ENCODE measurements at places on chromosomes 3 and 15.

DNA sequence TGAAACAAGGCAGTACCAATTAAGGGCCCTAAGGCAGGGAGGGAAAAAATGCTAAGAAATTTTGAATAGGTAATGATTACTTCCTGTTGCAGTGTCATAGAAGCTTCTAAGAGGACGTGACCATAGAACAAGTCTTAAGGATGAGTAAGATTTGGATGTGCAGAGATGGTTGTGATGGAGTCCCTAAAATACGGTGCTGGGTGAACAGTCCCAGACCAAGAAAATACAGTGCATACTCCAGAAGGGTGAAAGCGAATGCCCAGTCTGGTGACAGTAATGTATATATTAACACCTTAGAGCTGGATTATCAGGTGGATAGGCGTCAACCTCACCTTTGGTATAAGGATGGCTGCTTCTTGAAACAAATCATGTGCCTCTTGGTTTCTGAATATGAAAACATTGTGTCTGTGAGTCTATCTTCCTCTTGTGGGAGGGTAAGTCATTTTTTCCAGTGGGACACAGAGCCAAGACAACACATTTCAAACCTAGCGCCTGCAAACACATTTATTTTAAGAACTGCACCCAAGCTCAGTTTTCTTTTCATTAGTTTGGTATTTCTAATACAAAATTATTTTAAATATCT, 101.2 kb upstream of the TP63 start:
- DNase-seq: no peak

DNA sequence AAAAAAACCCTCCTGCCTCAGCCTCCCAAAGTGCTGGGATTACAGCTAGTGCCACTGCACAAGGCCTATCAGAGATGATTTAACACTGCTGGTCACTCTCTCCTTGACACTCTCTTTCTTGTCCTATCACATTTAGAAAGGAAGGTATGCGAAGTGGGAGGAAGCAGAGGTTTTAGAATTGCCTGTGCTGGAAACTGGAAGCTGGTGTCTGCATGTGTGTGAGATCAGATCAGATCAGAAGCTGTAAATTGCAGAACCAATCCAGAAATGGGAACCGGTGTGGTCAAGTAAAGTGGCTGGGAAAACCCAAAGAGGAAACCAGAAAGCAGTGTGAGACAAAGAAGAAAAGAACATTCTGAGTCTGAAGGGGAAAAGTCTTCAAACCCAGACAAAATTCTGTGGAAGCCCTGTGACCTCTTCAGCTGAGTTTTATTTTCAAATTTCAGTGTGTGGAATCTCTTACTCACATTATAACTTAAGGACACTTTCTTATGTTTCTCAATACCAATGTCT, 2.8 kb downstream of the EFHB start:
- peak; percentile 14 for DNase-seq

- no peak for DNase-seq
Observed at GRCh38 chr3:181948286-181948685, 236.6 kb downstream of the SOX2 start.

- no peak for DNase-seq
Observed at GRCh38 chr3:3783696-3784095, 15.5 kb upstream of the LRRN1 start.

DNA sequence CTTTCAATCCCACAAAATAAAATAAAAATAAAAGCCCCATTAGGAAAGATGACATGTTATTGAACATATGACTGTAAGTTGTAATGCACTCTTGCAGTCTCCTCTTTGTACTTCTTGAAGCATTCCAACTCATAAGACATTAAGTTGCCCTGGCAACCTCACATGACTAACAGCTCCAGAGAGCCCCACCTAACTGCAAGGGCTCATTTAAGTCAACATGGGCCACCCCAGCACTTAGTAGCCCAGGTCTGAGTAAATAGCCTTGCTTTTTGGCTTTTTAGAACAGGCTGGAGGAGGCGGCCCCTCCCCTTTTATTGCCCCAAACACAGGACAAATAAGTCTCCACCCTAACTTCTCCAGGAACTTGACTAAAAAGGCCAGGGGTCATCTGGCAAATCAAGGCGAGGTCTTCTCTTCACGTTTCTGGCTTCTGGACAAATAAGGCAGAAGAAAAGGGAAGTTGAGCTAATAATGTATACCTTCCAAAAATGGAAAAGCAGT, 135.1 kb downstream of the TMCO5A start:
- no peak for DNase-seq

DNA sequence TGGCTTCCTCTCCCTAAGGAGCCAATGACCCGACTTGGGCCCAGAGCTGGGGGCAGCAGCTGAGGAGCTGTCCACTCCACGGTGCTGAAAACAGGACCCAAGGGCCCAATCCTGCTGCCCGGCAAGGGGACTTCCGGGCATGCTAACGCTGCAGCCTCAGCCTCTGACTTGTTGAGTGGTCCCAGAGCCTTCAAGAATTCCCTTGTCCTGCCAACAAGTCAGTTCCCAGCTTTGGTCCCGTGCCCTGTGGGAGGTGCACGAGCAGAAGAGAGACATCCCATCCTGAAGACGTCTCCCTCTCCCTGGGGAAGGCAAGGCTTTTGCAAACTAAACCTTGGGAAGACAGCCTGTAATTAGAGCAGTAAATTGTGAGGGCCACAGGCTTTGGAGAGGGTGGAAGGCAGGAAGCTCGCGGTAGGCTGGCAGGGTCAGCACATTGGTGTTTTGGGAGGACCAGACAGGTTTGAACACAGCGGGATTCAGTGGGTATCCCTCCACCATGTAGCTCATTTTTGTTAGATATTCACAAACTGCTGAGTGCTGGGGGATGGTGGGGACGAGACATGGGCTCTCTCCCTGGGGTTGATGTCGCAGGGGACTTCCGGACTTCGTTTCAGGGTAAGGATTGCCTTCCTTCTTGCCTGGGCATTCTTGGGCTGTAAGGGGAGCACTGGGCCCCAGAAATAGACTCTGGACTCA, 29.8 kb upstream of the PRR23E start:
- no peak for DNase-seq

DNA sequence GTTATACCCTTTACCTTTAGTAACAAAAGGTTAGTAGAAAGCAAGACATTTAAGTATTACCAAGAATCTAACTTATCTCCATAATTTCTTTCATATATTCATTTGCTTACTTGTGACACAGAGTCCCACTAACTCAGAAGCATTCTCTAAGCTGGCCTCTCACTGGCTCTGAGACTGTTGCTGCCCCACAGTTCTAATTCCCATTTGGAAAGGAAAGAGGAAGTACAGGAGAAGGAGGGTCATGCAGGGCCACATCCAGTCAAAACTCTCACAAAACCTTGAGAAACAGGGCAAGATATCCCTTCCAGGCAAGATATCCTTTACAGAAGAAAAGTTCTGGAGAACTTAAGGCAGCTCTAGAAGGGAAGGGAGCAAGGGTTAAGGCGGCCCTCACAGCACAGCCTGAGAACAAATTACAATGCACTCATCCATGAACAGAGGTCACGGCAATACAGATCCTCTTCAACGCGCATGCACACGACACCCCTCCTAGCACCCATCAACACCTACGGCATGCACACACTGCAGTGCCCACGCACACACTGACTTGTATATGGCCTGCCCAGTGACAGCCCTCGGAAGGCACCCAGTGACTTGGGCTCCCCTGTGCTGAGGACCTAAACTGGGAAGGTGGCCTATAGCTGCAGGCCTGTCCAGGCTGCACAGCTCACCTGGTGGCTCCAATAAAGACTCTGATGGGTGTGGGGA, 13.0 kb upstream of the MYO5C start:
- DNase-seq: no peak

DNA sequence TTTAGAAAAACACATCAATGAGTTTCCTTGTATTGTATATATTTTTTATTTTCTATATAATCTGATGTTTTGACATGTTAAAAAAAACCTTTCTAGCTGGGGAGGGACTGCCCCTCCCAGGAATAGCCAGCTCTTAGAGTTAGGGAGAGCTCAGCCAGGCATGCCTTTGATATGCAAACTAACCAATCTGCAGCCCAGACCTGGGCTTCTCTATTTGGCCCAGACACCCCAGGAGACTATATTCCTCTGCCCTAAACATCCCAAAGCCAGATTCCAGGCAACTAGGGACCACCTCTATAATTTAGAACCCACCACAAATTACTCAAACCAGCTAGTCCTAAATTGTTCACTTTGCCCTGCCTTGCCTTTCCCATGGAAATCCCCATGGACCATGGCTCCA, 390.9 kb upstream of the ADAMTS9 start:
- no peak for DNase-seq

GRCh38 chr15:98525661-98526001, 122.7 kb upstream of the IGF1R start:
- DNase-seq: no peak
